ENCODE measurements at places on chromosomes 3 and 15.

GRCh38 chr15:64333986-64334929 is 21.7 kb downstream of the CSNK1G1 start:
- DNase-seq = no peak

GRCh38 chr3:25610167-25610566 is 54.5 kb downstream of the TOP2B start:
- no peak for DNase-seq

- DNase-seq = no peak
These were observed 76.4 kb downstream of the CGGBP1 start for GRCh38 chr3:87982421-87982820.

GRCh38 chr3:124761935-124762660 is 31.8 kb downstream of the UMPS start:
- DNase-seq = no peak

DNA sequence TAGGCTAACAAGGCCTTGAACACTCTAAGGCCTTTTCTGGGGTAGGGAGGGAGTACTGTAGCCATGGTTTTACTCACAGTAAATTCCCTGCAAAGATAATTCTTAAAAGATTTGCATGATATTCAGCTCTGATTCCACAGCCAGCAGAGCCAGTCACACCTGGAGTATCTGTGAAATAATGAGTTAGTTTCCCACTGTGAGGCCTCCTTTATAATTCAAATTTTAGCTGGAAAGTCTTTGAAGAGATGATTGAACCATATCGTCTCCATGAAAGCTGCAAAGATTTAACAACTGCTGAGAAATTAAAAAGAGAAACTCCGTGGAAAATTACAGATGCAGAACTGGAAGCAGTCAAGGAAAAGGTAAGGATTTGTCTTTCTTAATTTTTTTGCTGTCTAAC is 32.3 kb upstream of the DUT start:
- DNase-seq = peak; percentile 58

- DNase-seq = no peak
These were observed 3.5 kb downstream of the DUSP7 start for GRCh38 chr3:52052831-52053306.

DNA sequence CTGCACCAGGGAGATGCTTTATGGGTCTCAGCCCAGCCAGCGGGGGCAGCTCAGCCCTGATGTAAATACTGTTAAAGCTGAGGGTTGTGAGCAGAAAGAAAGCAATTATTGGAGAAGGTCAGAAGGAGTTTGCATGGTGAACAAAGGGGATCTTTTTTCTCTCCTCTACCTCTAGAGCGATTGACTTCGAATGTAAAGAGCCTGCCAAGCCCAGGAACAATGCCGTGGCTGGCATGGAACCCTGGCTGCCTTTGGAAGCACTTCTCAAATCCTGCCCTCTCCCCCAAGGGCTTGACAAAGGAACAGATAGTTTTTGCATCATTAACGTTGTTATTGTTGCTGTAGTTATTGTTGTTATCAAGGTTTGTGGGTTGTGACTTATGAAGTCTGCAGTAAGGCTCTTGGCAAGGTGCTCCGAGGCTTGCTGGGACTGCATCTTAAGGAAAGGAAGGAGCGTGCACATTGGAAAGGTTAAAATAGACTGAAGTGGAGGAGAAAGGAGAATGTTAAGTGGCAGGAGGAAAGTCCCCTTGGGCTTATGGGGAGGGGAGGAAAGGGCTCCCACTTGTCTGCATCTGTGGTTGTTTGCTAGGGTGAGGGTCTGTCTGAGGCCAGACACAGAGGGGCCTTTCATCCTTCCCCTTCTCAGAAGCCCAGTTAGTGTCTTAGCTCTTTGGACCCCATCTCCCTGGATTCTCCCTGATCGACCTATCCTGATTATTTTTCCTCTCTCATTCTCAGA is 16.7 kb downstream of the PDIA5 start:
- DNase-seq = peak; percentile 77

DNA sequence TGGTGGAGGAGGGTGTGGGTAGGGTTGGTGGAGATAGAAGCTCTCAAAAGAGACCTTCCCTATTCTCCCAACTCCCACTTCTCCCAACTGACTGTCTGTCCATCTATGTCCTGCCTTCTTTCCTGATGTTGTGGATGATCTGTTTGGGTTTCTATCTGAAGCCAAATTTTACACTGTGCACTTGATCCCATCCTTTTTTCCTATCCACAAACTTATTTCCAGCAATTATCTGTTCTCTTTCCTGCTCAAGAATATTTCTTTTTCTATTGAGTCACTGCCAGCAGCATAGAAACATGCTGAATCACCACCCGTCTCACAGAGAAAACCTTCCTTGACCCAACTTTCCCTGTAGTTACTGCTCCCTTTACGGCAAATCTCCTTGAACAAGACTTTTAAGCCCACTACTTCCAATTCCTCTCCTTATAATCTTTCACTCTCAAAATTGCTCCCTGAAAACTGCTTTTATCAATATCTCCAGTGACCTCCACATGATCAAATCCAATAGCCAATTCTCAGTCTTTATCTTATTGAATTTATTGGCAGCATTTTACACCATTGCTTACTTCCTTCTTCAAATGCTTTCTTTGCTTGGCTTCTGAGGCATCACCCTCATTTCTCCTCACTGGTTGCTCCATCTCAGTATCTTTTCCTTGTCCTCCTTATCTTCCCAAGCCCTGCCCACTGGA is 141.2 kb upstream of the SLC7A14 start:
- DNase-seq = no peak

- no peak for DNase-seq
These were observed 159.9 kb downstream of the APBA2 start for GRCh38 chr15:29045717-29046116.

- DNase-seq = no peak
These were observed 6.4 kb downstream of the TLR9 start for GRCh38 chr3:52218937-52219650.

- no peak for DNase-seq
These were observed 74.4 kb downstream of the THSD4 start for GRCh38 chr15:71189718-71190117.

DNA sequence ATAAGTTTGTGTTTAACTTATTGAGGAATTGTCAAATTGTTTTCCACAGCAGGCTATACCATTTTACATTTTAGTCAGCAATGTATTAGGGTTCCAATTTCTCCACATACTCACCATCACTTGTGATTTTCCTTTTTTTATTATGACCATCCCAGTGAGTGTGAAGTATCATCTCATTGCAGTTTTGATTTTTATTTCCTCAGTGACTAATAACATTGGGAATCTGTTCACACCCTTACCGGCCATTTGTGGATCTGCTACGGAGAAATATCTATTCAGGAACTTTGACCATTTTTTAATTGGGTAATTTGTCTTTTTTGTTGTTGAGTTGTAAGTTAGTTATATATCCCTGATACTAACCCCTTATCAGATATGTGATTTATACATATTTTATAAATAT is 54.8 kb upstream of the LMCD1 start:
- no peak for DNase-seq

GRCh38 chr3:40477666-40478065 is 744 bp downstream of the ZNF619 start:
- peak; percentile 11 for DNase-seq

DNA sequence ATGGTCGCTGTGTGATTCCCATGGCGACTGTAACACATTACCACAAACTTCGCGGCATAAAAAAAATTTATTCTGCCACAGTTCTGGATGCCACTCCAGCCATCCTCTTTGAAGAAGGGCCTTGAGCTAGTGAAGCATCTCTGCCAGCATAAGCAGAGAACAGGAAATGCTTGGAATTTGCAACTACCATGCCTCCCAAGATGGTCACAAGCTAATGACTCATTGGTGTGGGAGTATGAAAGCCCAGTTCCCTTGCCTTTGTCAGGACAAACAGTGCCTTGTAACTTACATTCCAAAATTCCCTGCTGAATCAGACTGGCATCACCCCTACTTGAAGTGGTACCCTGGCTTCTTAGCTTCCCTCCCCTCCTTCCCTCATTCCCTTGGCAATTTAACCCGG is 129.7 kb downstream of the PROS1 start:
- no peak for DNase-seq

DNA sequence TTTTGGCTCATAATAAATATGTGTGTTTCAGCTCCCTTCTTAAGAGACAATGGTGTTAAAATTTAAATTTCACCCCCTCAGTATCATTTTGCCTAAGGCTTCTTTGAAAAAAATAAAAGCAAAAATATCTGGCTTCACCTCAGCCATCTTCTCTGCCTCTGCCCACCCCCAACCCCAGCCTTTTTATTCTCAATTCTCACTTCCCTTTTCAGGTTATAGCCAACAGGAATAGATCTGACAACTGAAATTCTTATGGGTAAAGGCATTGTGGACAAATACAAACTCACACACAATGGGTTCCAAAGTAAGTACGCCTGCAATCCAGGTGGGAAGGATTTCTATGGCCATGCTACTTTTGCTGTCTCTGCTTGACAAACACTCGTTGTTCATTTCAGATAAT is 399.0 kb upstream of the ARRDC4 start:
- no peak for DNase-seq

- DNase-seq = no peak
These were observed 187.4 kb downstream of the ADAMTS17 start for GRCh38 chr15:100154338-100154737.

DNA sequence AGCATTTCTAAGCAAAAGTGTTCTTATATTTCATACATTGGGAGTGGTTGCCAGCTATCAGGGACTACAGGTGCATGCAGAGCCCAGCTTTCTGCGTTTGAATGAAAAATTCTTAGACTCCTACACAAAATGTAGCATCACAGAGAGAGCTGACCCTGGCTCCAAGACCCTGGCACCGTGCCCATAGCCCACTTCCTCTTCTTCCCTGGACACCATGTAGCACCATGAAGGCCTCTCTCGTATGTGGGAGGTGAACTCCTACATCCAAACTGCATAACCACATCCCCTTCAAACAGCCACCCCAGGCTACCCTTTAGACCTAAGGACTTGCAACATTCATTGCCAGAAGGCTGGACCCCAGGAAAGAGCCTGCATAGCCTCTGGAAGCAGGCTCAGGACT is 35.8 kb upstream of the ATOSA start:
- no peak for DNase-seq

- no peak for DNase-seq
These were observed 41.5 kb downstream of the SAXO2 start for GRCh38 chr15:82303956-82304777.

- no peak for DNase-seq
These were observed 51.4 kb downstream of the FGD5 start for GRCh38 chr3:14869917-14870782.

- no peak for DNase-seq
These were observed 162.2 kb downstream of the NSMCE3 start for GRCh38 chr15:29107291-29107890.

DNA sequence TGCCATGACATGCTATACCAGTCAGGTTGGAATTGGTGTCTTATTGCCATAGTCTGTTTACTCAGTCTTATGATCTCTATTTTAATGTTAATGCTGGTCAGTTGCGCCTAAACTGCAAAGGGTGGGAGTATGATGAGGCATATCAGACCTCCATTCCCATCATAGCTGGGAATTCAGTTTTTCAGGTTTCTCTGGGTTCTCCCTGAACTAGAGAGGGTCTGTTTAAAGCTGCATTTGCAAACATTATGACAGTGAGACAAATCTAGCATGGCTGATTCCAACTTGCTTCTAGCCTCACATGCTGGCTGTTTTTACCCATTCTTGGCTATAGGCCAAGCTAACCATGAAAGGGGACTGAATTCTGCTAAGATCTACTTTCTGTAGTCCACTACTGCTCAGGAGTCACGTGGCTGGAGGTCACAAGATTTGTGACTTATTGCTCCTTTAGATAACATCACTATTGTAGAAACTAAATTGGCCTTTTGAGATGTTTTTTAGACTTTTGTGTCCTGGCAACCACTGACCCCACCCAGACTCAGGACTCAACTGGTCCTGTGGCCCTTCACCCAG is 96.5 kb downstream of the TGFBR2 start:
- no peak for DNase-seq

DNA sequence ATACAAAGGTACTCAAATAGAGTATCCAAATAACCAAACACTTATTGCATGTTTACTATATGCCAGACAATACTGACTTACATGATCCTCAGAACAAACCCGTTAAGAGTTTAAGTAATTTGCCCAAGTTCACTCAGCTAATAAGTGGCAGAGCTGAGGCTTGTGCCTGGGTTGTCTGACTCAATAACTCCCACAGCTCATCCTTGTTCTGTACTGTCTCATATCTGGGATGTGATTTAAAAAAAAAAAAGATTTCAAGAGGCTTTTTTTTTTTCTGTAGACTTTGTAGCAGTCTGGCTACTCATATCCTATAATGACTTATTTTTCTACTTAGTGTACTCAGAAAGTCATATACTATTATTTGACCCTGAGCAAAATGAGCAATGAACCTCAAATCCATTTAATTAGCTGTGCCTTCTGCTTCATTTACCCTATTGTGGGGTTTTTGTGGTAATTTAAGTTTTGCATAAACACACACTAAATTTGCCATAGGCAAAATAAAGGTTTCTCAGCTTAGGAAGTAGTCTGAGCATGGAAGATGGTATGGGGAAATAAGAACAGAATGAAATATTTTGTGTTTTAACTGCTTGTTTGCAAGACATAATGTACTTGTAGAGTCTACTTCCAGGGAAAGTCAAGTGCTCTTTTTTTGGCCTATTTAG is 3.1 kb downstream of the NSUN3 start:
- no peak for DNase-seq

GRCh38 chr15:90558171-90558573 is 28.4 kb downstream of the CRTC3 start:
- DNase-seq = no peak

DNA sequence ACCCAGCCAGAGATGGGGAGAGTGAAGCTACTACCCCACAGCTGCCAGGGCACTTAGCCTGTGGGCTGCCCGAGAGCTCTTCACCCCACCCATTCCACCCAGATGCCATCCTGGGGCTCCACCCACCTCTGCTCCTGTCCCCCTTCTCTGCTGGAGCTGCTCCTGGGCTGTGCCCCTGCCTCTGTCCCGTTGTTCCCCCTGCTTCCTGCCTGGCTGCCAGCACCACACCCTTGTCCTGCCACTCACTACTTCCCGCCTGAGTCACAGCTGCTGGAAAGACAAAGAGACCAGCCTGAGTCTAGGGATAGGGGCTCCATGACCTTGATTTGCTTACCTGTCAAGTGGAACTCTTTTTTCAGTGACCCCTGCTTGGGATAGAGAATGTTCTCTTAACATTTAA is 12.4 kb downstream of the GNAI2 start:
- no peak for DNase-seq
